ENCODE measurements at places on chromosomes 11 and 22.

DNA sequence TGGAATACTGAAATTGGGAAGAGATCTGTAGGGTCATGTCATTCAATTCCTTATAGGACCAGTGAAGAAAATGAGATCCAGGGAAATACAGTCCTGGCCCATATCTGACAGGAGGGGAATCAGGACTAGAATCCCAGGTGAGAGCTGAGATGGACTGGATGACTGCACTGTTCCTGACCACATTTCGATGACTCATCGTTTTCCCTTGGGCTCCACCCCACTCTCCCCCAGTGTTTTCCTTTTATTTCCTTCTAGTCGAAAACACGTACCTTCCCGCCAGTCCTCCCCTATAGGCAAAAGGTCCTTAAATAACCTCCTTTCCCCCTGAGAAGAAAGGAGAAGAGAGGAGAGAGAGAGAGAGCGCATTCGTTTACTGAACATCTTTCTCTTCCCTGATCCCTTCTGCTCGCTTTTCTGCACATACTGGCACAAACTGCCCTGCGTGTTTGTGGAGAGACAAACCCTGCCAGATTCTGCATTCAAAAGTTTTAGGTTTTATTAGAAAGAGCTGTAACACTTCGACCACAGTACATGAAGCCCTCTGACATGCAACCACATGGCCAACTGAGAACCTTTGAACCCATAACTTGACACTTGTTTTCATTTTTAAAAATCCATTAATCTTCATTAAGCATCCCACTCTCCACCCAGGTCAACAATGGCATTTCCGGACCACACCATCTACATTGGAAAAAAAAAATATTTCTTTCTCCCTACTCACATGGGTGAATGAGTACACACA lies 565.7 kb downstream of the METTL15 start:
- DNase-seq: no peak

GRCh38 chr11:27166130-27166529 lies 125.5 kb downstream of the BBOX1 start:
- no peak for DNase-seq

DNA sequence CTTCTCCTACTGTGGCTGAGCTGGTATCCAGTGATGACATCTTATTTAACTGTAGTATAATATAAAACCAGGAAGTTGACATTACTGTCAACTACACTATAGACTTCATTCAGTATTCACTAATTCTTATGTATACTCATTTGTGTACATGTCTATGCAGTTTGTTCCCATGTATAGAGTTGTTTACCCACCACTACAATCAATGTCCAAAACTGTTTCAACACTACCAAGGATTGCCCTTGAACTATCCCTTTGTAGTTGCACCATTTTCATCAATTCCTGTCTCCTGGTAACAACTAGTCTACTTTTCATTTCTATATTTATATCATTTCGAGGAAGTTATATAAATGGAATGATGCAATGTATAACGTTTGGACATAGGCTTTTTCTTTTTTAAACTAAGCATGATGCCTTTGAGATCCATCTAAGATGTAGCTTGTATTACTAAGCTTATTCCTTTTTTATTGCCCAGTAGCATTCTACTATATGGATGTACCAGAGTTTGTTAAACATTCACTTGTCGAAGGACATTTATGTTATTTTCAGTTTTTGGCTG lies 39.2 kb downstream of the TMEM135 start:
- DNase-seq: no peak

- DNase-seq: no peak
Measured at GRCh38 chr11:9459667-9460321, 1.0 kb upstream of the ZNF143 start.

DNA sequence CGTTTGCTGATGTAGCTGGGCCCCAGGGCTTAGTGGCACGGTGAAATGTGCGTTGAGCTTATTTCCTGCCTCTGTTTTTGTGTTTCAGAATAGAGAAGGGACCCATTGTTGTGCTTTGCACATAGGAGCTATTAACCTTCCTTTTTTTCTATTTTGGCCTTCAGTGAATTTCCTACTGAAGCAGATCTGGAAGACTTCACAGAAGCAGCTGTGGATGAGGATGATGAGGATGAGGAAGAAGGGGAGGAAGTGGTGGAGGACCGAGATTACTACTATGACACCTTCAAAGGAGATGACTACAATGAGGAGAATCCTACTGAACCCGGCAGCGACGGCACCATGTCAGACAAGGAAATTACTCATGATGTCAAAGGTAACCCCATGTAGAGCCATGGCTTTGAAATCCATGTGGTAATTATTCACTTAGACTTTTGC lies 37.4 kb upstream of the ST14 start:
- DNase-seq: no peak

DNA sequence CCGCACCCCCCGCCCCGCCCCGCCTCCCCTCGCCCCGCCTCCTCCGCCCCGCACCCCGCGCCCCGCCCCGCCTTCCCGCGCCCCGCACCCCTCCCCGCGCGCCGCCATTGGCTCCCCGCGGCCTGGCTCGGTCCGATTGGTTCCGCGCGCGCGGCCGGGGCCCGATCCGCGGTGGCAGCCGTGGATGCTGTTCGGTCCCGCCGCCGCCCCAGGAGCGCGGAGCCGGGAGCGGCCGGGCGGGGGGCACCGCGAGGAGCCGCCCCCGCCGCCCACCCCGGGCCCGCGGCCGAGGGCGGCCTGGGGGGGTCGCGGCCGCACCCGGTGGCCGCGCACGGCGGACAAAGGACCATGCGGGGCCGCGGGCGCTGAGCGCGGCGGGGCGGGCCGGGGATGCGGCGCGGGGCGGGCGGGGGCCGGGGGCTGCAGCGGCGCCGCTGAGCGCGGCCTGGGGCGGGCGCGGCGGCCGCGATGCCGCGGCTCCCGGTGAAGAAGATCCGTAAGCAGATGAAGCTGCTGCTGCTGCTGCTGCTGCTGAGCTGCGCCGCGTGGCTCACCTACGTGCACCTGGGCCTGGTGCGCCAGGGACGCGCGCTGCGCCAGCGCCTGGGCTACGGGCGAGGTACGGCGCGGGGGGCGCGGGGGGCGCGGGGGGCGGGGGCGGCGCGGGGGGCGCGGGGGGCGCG lies at the start of gene B4GALNT4:
Gene B4GALNT4, plus strand, starts transcription at position 164 of the 683 bp plus-strand sequence. Its CDS starts 305 bp downstream, at position 469.
- DNase-seq: no peak

DNA sequence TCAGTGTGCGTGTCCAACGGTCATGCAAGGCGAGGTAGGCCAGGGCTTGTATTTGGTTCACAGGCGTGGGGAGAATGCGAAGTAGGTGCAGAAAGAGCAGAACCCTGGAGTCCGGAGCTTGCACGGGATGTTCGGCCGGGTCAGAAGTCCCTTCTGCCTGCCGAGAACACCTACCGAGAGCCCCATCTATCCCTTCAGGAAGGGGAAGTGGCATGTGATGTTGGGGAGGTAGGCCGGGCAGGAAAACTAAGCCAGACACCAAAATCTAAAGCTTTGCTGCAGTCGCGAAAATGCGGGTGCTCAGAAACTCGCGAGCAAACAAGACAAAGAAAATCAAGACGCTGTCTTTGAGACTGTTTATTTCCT lies 435 bp upstream of the TAF6L start:
- DNase-seq: no peak

DNA sequence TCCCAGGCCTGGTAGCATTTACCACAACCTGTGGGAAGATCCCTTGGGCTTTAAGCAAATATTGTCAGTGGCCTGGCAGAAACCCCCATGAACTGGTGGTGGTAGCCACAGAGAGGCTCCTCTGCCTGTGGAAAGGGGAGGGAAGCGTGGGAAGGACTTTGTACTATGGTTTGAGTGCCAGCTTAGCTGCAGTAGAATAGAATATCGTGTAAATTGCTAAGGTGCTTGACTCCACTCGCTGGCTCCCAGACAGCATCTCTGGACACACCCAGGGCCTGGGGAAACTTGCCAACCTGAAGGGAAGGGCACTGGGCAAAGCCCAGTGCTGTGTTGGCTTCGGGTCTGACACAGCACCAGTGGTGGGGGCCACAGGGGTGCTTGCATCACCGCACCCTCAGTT lies 52.6 kb downstream of the XRRA1 start:
- no peak for DNase-seq

DNA sequence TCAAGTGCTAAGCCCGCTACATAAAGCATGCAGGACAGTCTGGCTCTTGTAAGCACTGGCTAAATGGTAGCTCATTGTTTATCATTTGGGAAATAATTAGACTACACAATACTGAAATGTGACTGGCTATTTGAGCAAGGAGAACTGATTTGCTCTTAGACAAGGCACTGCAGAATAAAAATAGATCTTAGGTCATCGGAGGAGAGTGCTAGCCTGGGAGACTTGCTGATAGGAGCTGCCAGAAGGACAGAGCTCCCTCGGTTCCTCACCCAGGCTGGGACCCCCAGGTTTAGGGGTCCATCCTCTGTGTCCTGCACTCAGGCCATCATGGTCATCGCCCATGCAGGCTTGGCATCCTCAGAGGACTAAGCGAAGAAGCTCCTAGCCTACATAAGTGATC lies 184.4 kb upstream of the NCAM1 start:
- DNase-seq: no peak

Measured in dorsolateral prefrontal cortex (tissue), 122 donors.